ENCODE measurements at places on chromosomes 16 and 17.
A peak's percentile ranks its signal among the peaks of the same experiment; 100 is the strongest.

DNA sequence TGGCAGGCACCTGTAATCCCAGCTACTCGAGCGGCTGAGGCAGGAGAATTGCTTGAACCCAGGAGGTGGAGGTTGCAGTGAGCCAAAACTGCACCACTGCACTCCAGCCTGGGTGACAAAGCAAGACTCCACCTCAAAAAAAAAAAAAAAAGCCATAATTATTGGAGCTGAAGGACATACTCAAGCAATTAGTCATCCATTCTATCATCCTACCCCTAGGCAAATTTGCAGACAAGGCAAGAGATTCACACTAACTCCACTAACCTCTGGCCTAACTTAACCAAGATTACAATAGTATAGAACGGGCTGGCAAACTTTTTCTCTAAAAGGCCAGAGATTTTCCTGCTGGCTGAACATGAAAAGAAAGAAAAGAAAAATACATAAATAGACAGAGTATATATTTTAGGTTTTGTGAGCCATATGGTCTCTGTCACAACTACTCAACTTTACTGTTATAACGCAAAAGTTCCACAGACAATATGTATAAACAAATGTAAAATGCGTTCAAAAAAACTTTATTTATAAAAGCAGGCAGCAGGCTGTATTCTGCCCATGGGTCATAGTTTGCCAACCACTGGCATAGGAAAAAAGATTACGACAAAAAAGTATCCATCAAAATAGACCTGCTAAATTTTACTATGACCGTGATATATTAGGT lies 29.7 kb downstream of the BRIP1 start:
- DNase-seq, result no peak

DNA sequence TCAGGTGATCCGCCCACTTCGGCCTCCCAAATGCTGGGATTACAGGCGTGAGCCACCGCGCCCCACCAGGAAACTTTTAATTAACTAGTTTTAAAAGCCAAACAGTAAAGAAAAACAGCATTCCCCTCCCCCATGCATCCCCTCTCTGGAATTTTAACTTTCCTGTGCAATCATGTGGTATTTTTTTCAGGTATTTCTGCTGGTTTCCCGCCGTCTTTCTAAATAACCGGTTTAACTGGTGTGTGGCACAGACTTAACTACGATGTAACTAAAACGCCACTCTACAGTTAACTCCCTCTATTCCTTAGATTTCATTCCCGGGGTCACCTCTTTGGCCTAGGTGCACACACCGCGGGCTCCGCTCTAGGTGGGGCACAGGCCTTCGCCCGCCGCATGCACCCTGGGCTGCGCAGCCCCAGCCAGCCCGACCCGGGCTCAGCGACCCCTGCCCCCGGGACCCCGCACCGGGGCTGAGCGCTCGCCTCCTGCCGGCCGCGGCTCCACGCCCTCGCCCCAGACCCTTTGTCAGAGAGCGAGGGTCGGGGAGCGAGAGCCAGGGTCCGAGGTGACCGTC lies 15.1 kb upstream of the UTP6 start:
- DNase-seq, result peak; percentile 14

GRCh38 chr17:65398040-65398787 lies 163.2 kb downstream of the AXIN2 start:
- DNase-seq, result no peak

GRCh38 chr17:38460082-38460715 lies 31.9 kb downstream of the ARHGAP23 start:
- DNase-seq, result no peak

DNA sequence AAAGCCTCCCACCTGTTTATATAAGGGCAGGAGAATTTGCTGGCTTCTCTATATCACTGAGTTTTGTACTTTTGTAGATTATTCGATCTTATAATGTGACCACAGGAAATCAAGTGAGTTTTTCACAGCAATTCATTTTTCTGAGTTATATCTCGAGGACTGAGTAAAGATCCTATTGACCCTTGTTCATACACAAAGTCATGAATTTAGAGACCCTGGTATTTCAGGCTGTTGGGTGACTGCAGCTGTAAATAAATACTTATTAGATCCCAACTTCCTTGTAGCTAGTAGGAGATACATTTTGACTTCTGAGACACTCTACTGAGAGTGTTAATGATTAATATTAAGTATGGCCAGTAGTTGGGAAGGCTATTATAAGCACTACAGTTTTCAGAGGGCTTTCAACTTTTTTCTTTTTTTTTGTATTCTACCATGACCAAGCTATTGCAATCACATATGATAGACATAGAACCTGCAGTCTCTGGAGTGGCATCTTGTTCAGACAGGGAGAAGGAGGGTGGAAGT lies 3.2 kb upstream of the KRT20 start:
- no peak for DNase-seq

GRCh38 chr17:45016237-45016636 lies 35.2 kb downstream of the DCAKD start:
- no peak for DNase-seq

GRCh38 chr16:68244903-68245853 lies at the start of gene PLA2G15:
PLA2G15 (plus strand) TSS chr16:68245373; CDS start chr16:68245427, 54 bp downstream.
- peak; percentile 97 for DNase-seq

- DNase-seq, result no peak
Measured at GRCh38 chr17:2602597-2603017, 9.2 kb downstream of the PAFAH1B1 start.

DNA sequence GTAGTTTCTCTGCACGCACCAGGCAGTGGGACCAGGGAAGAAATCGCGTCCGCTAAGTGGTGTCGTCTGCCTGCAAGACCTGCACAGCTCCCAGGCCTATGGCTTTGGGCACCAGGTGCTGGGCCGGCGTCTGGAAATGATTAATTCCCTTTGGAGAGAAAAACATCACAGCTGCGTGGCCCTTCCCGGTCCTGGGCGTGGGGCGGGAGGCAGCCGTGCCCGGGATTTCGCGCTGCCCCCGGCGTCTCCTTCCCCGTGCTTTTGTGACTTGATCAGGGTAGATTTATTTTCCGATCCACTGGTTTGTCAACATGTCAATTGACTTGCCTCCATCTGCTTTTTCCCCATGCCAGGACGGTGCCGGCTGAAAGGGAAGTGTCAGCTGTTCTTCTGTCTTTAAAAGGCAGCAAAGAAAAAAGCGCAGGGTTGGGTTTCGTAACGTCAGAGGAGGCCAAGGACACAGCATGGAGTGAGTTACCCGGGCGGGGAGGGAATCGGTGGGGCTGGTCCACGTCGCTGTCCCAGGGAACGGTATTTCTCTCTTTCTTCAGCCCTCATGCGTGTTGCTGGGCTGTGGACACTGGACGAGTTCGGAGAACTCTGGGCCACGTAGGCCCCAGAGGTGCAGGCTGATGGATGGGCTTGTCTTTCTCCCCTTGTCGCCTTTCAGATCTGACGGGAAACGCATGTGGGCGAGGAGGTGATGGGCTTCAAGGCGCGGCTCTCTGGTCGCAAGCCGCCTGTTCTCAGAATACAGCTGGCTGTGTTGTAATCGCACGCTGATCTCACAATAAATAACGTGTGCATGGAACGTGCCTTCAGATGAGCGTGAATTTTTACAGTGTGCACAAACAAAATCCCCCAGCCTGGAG lies 188.1 kb upstream of the ZNF469 start:
- DNase-seq, result peak; percentile 93

DNA sequence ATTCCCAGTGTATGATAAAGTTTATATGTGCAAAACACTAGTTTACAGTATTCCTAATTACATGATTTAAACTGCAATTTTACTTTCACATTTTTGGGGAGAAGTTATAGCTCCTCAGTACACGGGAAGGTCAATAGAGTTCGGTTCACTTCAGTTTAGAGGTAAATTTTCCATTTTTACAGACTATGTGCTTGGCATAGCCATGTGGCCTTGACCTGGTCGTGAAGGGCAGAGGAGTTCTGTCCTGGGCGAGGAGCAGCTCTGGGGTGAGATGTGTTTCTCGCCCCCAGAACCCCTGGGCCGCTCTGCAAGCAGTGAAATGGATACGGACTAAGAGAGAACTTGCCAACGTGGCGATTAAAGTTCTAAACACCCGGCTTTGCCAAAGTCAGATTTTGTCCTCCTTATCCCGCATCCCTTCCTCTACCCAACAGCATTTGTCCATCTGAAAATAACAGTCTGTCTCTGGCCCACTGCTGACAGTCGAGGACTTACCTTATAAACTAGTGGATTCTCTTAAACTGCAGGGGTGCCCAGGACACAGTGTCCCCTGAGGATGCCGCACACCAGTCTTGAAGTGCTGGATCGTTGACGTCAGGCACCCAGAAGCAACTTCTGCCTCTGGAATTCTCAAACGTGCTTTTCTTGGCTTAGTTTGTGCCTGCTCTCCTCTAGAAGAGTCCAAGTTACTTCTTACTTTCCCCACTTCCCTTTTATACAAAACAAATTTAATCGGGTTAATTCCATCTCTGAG lies 1.5 kb upstream of the SIAH1 start:
- no peak for DNase-seq

DNA sequence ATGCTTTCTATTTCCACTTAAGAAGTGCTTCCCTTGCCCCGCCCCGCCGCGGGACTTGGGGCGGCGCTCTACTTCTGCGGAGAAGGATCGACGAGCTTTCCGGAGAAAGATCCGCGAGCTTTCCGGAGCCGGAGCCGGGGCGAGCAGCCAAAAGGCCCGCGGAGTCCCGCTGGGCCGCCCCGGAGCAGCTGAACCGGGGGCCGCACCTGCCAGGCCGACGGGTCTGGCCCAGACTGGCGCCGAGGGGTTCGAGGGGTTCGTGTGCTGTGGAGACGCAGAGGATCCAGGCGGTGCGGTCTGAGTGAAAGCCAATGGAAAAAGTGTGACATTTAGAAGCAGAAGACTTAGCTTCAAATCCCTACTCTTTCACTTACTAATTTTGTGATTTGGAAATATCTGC lies 50.8 kb downstream of the TBC1D26 start:
- DNase-seq, result peak; percentile 69

DNA sequence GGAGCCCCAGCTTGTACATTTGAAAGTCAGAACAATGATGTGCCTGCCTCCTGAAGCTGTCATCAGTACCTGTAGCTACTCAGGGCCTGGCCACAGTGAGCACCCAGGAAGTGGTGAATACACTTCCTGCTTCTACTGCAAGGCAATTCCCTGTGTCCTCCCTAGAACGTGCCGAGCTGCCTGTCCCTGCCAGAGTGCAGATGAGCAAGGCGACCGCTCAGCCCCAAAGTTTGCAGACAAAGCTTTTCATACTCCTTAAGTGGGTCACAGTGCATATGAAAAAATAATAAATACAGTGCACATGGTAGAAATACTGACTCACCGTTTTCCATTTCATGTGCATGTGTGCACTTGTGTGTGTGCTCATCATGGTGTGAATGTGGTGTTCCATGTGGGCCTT lies 77.3 kb downstream of the MPRIP start:
- no peak for DNase-seq

- no peak for DNase-seq
Measured at GRCh38 chr16:59201160-59201559, 467.0 kb upstream of the GOT2 start.

DNA sequence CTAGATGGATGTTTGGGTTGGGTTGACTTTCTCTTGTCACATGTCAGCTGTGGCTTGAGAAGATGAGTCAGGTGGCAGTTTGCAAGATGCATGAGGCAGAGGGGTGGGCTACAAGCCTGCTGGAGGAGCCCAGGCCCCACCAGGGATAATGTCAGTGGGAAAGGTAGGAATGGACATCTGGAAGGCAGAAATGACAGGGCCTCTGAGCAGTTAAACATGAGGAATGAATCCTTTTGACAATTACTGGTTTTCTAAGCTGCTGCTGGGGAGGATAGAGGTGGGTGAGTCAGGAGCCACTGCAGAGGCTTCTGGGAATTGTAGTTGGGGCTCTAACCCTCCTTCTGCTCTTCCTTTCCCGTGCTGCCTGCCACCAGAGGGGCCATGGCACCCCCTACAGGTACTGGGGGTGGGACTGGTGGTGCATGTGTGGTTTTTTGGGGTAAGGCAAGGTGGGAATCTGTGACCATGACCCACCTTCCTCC lies 15.7 kb downstream of the SLC52A1 start:
- DNase-seq, result no peak

GRCh38 chr17:43970366-43970765 lies 16.6 kb upstream of the PYY start:
- DNase-seq, result no peak

DNA sequence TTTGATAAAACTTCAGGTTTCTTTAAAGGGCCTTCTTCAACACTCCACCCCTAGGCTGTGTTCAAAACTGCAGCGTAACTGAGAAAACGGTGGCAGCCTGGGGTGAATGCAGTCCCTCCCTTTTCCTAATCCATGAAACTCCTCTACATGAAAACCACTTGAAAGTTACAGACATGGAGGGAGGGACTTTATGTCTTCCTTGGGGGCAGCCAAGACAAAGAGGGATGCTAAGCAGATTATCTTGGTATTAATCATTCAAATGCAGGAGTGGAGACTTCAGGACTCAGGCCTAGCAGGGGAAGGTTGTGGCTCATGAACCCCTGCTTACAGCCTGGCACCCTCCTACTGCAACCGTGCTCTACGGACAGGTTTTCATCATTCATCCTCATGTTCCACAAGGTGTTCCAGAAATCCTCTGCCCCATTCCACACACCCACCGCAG lies 46.8 kb downstream of the RNF112 start:
- no peak for DNase-seq
